ENCODE measurements at places on chromosomes 12 and 14. TPM values are rescaled to one million over a fixed set of nuclear protein-coding genes. Genes with fewer than 3 reads are reported as not detected.

Gene WSB2
- total RNA-seq = 99.5 TPM

Gene KIF26A
- total RNA-seq = 5.0 TPM

Gene SDR9C7
- total RNA-seq = not detected

Gene CEBPE
- not detected for total RNA-seq

DNA sequence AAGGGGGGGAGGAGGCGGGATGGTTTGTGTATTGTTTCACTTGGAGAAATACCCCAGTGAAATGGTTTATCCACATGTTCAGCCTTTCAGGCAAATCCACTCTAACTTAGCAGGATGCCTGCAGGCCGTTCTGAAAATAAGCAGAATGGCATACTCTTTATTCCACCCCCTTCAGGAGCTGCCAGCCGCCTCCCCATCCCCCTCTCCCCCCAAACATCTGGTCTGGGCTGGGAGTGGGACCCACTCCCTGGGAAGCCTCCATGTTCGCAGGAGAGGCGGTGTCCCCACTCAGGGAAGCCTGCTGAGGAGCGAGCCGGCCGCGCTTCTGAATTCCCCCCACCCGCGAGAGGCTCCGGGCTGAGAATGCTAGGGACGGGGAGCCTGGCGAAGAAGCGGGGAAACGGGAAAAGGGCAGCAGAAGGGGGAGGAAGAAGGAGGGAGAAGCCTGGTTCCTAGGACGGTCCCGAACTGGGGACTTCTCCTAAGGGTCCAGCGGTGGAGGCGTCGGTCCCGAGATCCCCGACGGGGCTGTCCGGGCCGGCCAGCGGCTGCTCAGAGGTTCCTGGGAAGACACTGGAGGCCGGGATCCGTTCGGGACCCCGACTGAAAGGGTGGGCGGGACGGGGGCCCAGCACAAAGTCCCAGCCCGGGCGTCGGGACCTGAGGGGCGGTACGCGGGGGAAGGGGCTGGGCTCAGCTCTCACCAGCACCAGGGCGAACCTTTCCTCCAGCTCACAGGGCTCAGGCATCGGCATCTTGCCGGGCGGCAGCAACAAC lies 666 bp downstream of the FMNL3 start:
- H3K4me3 ChIP-seq = peak overlapping the region; percentile 81
- peak; percentile 42 for DNase-seq
- no peaks in the 10 kb centered on the region for H3K36me3 ChIP-seq
- H3K4me1 ChIP-seq = peaks cover 7% of the 10 kb centered on the region
- peak overlapping the region; percentile 94 for H3K27ac ChIP-seq

- no peak overlapping the region for H3K27ac ChIP-seq
- no peaks in the 10 kb centered on the region for H3K27me3 ChIP-seq
- no peaks in the 10 kb centered on the region for H3K36me3 ChIP-seq
- H3K4me3 ChIP-seq = no peak overlapping the region
Measured at GRCh38 chr14:82724316-82724715, 1190.7 kb upstream of the SEL1L start.

DNA sequence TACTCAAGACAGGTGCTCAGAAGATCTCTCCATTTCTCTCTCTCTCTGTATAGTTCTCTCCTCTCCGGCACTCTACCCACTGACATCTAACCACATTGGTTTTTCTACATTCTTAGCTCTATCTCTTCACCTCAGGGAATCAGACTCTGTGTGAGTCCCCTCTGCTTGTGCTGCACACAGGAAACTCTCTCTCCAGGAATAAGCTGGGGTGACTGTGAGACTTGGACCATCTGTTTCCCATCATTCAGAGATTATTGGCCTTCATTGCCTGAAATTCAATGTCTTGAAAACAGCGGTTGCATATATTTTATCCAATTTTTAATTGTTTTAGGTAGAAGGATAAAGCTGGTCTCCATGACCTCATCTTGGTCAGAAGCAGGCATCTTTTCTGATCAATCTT lies 105.0 kb downstream of the SLC35F4 start:
- DNase-seq = no peak
- H3K4me1 ChIP-seq = no peaks in the 10 kb centered on the region
- no peak overlapping the region for H3K4me3 ChIP-seq
- no peak overlapping the region for H3K27ac ChIP-seq

DNA sequence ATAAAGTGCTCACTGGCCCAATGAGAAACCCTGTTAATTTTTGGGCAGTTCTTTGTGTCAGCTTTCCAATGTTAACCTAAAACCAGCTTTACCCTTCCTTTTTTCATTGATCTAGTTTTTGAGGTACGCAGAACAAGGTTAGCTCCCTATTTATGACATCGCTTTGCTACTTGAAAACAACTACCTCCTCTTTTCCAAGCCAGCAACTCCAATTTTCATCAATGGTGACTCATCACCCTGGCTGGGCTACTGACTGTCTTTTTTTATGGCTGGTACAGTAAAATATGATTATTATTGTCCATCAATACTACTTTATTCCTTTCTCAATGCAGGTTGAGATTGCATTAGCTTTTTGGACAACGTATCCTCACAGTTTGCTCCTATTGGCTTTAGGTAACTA lies 22.5 kb upstream of the AKAP6 start:
- H3K27me3 ChIP-seq = no peaks in the 10 kb centered on the region
- H3K36me3 ChIP-seq = no peaks in the 10 kb centered on the region
- H3K4me3 ChIP-seq = no peak overlapping the region
- DNase-seq = no peak

- peaks cover 16% of the 10 kb centered on the region for H3K4me1 ChIP-seq
- H3K27ac ChIP-seq = no peak overlapping the region
- H3K4me3 ChIP-seq = no peak overlapping the region
Measured at GRCh38 chr12:27012239-27012981, 1.8 kb downstream of the TM7SF3 start.

DNA sequence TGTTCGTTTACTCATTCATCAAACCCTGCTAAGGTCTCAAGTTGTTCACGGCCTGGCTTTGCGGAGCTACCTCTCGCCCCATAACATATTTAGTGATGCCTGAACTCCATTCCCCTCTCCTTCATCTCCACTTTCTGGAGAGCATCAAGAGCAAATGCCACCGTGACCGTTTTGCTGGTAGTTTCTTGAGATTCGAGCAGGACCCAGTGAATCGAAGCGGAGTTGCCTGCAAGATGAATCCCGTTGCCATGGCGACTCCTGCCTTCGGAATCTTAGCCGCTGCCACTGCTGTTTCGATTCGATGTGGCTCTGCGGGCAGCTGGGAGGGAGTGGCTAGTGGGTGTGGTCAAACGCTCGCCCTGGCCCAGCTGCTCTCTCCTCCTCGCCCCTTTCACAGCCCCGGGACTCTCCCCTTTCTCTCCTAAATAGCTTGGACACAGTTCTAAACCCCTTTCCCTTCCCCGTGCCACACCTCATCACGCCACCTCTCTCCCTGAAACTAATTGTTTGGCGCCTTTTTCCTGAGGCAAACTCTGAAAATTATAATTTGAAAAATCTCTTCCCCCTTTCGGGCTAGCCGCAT lies 1.4 kb downstream of the DAAM1 start:
- H3K27ac ChIP-seq = peak overlapping the region; percentile 94
- peaks cover 22% of the 10 kb centered on the region for H3K4me1 ChIP-seq
- peak overlapping the region; percentile 64 for H3K4me3 ChIP-seq
- no peaks in the 10 kb centered on the region for H3K27me3 ChIP-seq

GRCh38 chr12:69986114-69986513 lies 161.1 kb downstream of the MYRFL start:
- H3K4me1 ChIP-seq = peaks cover 27% of the 10 kb centered on the region
- no peak overlapping the region for H3K4me3 ChIP-seq
- no peak overlapping the region for H3K27ac ChIP-seq
- DNase-seq = no peak
- H3K36me3 ChIP-seq = no peaks in the 10 kb centered on the region

- H3K36me3 ChIP-seq = no peaks in the 10 kb centered on the region
- no peaks in the 10 kb centered on the region for H3K27me3 ChIP-seq
- peaks cover 7% of the 10 kb centered on the region for H3K4me1 ChIP-seq
- no peak for DNase-seq
Measured at GRCh38 chr14:98724734-98725133, 547.3 kb downstream of the BCL11B start.

Data from hepatocyte (in vitro differentiated cells).